ENCODE measurements at places on chromosomes 11 and 22.

GRCh38 chr11:132876239-132876638 is 656.1 kb downstream of the OPCML start:
- no peak for DNase-seq

- peak; percentile 14 for DNase-seq
Observed at GRCh38 chr11:17736579-17736893, 2.0 kb downstream of the KCNC1 start.

GRCh38 chr11:12134236-12134585 is 23.8 kb downstream of the MICAL2 start:
- DNase-seq: peak; percentile 48

GRCh38 chr11:130163346-130164220 is 4.0 kb downstream of the ST14 start:
- DNase-seq: no peak

GRCh38 chr11:95466416-95466815 is 235.4 kb upstream of the SESN3 start:
- no peak for DNase-seq

DNA sequence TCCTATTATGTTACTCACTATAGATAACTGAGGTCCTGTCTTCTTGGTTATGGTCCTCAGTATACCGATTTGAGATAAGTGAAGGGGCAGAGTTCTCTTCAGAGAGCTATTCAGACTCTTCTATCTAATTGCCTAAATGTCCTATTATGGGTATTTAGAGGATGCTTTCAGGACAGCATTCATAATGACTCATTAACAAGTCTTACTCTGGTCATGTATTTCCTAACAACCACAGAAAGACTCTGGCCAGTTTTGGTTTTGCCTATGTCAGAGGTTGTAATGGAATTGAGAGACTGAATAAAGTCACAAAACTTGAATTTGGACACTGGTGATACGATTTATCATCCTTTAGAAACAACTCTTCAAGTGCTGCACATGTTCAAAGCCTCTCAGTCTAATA is 1233.0 kb downstream of the JRKL start:
- no peak for DNase-seq

DNA sequence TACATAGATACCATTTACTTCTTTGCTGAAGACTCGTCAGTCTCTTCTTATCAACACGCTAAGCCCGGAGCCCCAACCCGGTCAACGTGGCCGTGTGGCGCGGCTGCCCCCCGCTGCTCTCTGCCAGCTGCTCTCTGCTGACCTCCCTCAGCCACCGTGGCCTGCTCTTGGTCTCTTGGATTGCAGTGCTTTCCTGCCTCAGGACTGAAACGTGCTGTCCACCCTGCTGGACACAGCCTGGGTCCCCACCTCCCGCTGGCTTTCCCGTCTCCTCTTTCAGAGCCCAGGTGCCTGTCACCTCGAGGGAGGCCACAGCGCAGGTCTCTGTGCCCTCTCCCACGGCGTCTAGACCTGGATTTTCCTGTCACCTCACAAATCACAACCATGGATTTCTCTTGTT is 388.1 kb upstream of the B3GAT1 start:
- no peak for DNase-seq

DNA sequence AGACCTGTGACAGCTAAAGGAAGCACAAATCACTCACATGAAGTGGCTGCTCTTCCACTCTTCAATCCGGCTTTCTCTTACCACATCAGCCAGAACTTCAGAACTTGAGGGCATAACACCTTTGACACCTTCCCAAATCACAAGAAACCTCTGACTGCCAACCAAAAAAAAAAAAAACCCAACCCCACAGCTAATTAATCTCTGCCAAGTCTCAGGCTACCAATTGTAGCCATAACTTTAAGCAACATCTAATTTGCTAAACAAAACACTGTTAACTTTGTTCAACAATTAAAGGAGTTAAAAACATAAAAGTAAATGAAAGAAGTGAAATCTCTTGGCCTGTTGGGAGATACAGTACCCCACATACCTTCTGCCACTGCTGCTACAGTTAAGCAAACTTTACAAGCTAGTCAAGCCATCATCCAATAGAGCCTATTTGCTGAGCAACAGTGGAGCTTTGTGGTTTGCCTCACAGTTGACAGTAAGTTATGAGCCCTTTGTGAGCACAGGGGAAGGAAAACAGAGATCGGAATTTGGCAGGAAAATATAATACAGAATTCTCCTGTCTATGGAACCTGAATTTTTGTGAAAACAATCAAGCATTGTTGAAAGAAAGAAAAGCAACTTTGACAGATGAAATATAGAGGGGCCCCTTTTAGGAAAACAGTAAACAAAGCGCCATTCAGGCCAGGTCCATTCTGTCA is at the start of gene SOX6:
Gene SOX6 (minus strand): TSS at position 490 of the 704 bp plus-strand sequence. CDS start 15,298 bp downstream, outside the sequence.
- no peak for DNase-seq

DNA sequence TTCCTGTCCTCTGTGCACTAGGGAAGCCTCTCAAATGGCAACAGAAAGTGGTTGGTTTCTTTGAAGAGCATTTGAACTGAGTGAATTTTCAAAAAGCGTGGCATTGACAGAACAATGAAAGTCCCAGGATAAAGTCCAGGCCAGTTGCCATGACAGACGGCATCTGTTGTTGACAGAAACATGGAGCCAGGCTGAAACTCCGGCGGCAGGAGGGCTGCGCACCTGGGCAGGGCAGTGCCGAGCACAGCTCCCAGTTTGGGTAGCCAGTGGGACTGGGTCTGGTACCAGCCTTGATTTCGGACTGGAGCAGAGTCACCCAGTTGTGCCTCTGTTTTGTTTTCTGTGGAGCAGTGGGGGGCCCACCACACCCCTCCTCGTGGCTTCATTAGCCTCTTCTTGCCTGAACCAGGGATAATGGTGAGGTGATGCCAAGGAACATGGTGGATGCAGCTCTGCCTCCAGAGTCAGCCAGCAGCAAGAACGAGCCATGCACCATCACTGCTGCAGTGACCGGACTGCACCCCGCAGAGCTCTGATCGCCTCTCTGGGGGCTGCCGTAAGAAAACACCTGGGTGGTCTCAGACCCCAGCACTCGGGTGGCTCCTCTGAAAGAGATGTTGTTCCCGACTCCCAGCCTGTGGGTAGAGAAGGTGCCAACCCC is 9.8 kb upstream of the SEPTIN5 start:
- no peak for DNase-seq

DNA sequence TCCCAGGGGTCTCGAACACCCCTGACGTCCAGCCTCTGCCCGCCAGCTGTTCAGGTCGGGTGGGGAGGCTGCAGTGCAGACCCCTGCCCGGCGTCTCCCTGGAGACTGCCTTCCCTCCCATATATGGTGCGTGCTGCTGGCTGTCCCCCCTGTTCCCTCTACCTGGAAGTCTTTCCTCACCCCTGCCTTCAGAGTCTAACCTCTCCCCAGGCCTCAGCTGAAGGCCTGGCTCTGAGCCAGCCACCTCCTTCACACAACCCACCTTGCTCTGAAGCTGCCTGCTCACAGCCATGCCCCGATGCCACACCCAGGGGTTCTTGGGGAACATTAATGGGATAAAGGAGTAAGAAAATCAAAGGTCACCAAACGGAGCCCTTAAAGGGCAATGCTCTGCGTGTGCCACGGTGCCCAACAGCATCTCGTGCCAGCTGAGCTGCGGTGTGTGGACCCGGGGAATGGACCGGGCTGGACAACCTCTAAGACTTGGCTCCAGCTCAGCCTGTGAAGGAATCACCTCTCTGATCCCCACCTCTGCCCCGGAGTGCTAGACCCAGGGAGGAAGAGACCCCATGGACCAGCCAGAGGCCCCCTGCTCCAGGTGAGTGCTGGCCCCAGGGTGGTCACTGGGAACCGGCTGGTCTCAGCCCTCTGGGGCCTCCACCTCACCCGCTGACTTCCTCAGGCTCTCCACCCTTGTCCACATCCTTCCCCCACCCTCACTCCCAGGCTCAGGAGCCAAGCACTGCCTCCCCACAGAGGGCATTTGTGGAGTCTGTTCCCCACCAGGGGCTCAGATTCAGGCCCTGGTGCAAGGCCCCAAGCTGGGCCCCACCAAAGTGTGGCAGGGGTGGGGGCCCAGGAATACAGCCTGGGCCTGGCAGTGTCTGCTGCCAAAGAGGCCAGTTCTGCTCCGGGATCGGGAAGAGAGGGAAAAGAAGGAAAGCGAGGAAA is at the start of gene NLRP6:
Gene NLRP6 (plus strand): TSS at position 407 of the 951 bp plus-strand sequence. CDS start 163 bp downstream, at position 570.
- DNase-seq: peak; percentile 35

DNA sequence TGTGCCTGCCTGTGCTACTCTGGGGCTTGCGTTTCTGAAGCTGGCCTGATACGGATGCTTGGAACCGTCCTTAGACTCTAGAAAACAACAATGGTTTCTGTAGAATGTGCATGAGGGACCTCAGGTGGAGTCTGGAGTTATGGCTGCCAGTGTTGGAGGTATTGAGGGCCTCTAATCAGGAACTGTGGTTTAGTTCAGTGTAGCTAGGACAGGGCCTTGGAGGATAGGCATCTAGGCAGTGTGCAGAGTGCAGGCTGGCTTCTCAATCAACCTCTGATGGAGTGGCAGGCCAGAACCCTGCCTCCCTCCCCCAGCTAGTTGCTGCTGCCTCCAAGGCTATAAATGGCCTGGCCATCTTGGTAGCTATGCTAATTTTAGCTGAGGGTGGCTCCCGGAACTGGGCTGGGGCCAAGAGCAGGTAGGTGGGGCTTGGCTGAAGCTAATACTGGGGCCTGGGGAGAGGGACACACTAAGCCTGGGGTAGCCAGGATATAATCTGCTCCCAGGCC is 4.0 kb downstream of the STIM1 start:
- DNase-seq: peak; percentile 51

- DNase-seq: no peak
Observed at GRCh38 chr22:46047841-46048595, 71.1 kb upstream of the WNT7B start.

- DNase-seq: no peak
Observed at GRCh38 chr11:76448506-76448905, 3.7 kb downstream of the EMSY start.

GRCh38 chr11:12768726-12769673 is 94.8 kb downstream of the TEAD1 start:
- no peak for DNase-seq

- DNase-seq: no peak
Observed at GRCh38 chr11:67997475-67997921, 6.4 kb downstream of the UNC93B1 start.

GRCh38 chr22:23061471-23062280 is 8.6 kb upstream of the GNAZ start:
- DNase-seq: no peak

Measured in activated naive CD4-positive, alpha-beta T cell treated with anti-CD3 and anti-CD28 coated beads, Interleukin-2, amount 10 ng/mL, durations not matched to agents 7 days and 5 days (primary cell).